Caco-2 (cell line): ENCODE measurements at places on chromosomes 7 and 10. TPM values are rescaled to one million over a fixed set of nuclear protein-coding genes. Genes with fewer than 3 reads are reported as not detected.

Gene TMEM229A
- total RNA-seq: 0.50 and 0.88 TPM in 2 replicates

Gene TEX47
- total RNA-seq: not detected in 2 replicates

Gene SFTPA1
- not detected in 2 replicates for total RNA-seq

Gene NEURL1
- total RNA-seq: 0.84 and 0.91 TPM in 2 replicates

Gene PLCE1
- 10.7 and 12.8 TPM in 2 replicates for total RNA-seq

Gene CNTNAP2
- total RNA-seq: 42.5 and 45.0 TPM in 2 replicates

Gene CLDN4
- total RNA-seq: 249 TPM in 2 replicates

Gene MYO3A
- total RNA-seq: not detected in 2 replicates

Gene GRM8
- not detected in 2 replicates for total RNA-seq

Gene TYW1B
- 10.0 and 12.8 TPM in 2 replicates for total RNA-seq

Gene SLC26A3
- total RNA-seq: 0.79 and 2.0 TPM in 2 replicates

Gene NSUN6
- 17.3 and 17.7 TPM in 2 replicates for total RNA-seq

Gene MDFIC
- 2.7 and 4.2 TPM in 2 replicates for total RNA-seq

Gene ERVW-1
- 0.51 TPM in 1 of 2 replicates, not detected in the other for total RNA-seq

Gene DRGX
- total RNA-seq: not detected in 2 replicates

Gene FANK1
- total RNA-seq: 0.49 and 0.73 TPM in 2 replicates

Gene GIMAP5
- not detected in 2 replicates for total RNA-seq

Gene BMPER
- total RNA-seq: not detected in 2 replicates

Gene GPC2
- total RNA-seq: 5.0 and 9.7 TPM in 2 replicates

Gene FAM3C
- 40.2 and 40.5 TPM in 2 replicates for total RNA-seq

Gene UNCX
- not detected in 2 replicates for total RNA-seq

Gene PHYHIPL
- total RNA-seq: 48.1 and 50.2 TPM in 2 replicates

Gene MSS51
- total RNA-seq: 2.0 and 2.1 TPM in 2 replicates
